Sigmoid colon (tissue), 7 donors: ENCODE measurements at places on chromosomes 1 and 21. TPM values are rescaled to one million over a fixed set of nuclear protein-coding genes. Genes with fewer than 3 reads are reported as not detected.

GRCh38 chr1:2299131-2299627, 71.1 kb downstream of the SKI start:
- H3K4me1 ChIP-seq: no peaks in the 10 kb centered on the region
- H3K27me3 ChIP-seq: no peaks in the 10 kb centered on the region
- H3K36me3 ChIP-seq: peaks cover 13% of the 10 kb centered on the region
- peak overlapping the region; percentile 79 for H3K27ac ChIP-seq
- no peak for DNase-seq

DNA sequence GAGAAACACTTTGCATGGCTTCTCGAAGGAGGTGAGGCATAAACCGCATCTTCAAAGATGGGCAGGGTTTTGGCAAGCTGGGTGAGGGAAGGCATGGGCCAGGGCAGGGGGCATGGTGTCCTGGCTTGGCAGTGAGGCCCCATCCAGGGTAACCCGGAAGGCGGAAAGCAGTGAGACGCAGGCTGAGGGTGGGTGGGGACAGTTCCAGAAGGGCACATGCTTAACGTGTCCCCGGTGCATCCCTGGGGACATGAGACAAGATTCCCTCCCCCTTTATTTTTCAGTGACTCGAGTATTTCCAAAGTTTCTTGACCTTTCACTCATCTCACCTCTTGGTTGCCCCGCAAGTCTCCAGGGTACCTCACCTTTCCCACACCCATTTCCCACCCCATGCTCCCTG, 122.8 kb upstream of the SLC25A33 start:
- H3K36me3 ChIP-seq: no peaks in the 10 kb centered on the region
- H3K4me3 ChIP-seq: no peak overlapping the region
- no peak overlapping the region for H3K27ac ChIP-seq
- no peaks in the 10 kb centered on the region for H3K27me3 ChIP-seq
- DNase-seq: no peak
- no peaks in the 10 kb centered on the region for H3K4me1 ChIP-seq

- no peaks in the 10 kb centered on the region for H3K27me3 ChIP-seq
- DNase-seq: no peak
- peaks cover 4% of the 10 kb centered on the region for H3K4me1 ChIP-seq
- no peak overlapping the region for H3K27ac ChIP-seq
These were observed 37.9 kb downstream of the UBE2G2 start for GRCh38 chr21:44763451-44764318.

Gene ARID4B
- total RNA-seq: 30.1 TPM

- no peak for DNase-seq
- H3K4me1 ChIP-seq: peaks cover 2% of the 10 kb centered on the region
- no peaks in the 10 kb centered on the region for H3K36me3 ChIP-seq
- no peak overlapping the region for H3K27ac ChIP-seq
- H3K4me3 ChIP-seq: no peak overlapping the region
These were observed 7.0 kb upstream of the ANGPTL1 start for GRCh38 chr1:178877896-178878295.

- peak within 1 kb of the TSS; percentile 82 for H3K4me3 ChIP-seq
- H3K4me1 ChIP-seq: peaks cover 29% of the 10 kb centered on the region
These were observed at the start of gene SPATA6 for GRCh38 chr1:48471691-48472576. SPATA6 (minus strand) TSS chr1:48472204; CDS start chr1:48472008, 196 bp downstream.

- no peaks in the 10 kb centered on the region for H3K27me3 ChIP-seq
- H3K4me1 ChIP-seq: no peaks in the 10 kb centered on the region
- DNase-seq: no peak
- H3K36me3 ChIP-seq: no peaks in the 10 kb centered on the region
These were observed 282.8 kb downstream of the ZNF648 start for GRCh38 chr1:181778640-181779260.

DNA sequence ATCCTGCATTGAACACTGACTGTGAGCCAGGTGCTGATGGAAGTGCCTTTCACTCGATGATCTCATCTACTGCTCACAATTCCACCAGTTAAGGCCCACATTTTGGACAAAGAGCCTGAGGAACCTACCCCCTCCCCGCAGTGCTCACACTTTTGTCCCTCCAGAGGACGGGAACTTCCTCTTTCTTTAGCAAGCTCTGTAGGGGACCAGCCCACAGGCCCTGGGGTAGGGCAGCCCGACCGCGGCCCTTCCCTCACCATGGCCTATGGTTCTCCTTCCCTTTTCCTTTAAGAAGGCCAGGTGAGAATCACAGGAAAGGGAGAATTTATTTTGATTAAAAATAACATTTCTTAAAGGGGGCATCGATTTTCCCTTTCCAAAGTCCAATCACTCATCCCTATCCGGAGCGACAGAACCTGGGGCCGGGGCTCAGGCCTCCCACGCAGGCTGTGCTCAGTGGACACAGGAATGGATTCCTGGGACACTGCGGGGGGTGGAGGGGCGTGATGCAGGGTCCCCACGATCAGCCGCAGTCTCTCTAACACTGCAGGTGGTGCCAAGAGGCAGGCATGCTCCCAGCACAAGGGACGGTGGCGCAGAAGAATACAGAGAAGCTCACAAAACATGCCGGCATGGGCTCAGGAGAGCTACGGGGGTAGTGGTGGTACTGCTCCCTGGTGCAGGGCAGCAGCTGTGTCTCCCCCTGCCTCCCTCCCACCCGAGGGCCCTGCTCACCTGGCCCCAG, 8.9 kb upstream of the KCNE1 start:
- H3K4me1 ChIP-seq: peaks cover 57% of the 10 kb centered on the region
- H3K27ac ChIP-seq: peak overlapping the region; percentile 14
- no peak overlapping the region for H3K4me3 ChIP-seq
- H3K27me3 ChIP-seq: no peaks in the 10 kb centered on the region

Gene ZNF644
- total RNA-seq: 62.5 TPM

- no peak overlapping the region for H3K4me3 ChIP-seq
- no peaks in the 10 kb centered on the region for H3K27me3 ChIP-seq
- no peaks in the 10 kb centered on the region for H3K36me3 ChIP-seq
- H3K27ac ChIP-seq: no peak overlapping the region
- H3K4me1 ChIP-seq: no peaks in the 10 kb centered on the region
- DNase-seq: no peak
These were observed 7.1 kb upstream of the DIPK1A start for GRCh38 chr1:92968138-92969032.

DNA sequence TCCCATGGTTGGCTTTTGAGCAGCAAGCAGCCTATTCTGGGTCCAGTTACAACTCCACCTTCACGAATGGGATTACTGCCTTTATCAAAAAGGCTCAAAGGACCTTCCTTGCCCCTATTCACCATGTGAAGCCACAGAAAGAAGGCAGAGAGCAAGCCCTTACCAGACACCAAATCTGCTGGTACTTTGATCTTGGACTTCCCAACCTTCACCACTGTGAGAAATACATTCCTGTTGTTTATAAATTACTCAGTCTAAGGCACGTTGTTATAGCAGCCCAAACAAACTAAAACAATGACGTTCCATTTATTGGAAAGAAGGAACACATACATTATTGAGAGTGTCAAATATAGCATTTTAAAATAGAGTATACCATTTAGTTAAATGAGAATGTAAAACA, 1557.9 kb downstream of the PLA2G4A start:
- no peak for DNase-seq
- H3K27ac ChIP-seq: no peak overlapping the region

DNA sequence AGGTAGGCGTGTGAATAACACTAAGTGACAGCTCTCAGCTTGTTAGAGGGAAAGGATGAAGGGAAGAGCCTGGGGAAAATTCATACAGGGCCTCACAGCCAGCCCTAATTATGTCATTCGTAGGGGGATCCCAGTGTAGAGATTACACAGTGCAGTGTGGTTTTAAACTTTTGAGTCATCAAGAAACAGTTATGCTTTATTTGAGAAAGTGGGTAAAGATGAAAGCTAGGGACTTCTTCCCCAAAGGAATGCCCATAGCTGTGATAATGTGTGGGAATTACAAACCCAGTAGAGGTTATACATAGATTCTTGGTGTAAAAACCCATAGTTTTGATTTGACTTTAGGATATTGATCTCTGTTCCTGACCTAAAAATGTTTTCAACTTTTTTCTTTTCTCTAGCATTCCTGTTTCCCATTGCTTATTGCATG, 1.9 kb downstream of the TTF2 start:
- H3K4me1 ChIP-seq: no peaks in the 10 kb centered on the region
- no peak overlapping the region for H3K27ac ChIP-seq
- DNase-seq: no peak
- H3K36me3 ChIP-seq: no peaks in the 10 kb centered on the region
- no peaks in the 10 kb centered on the region for H3K27me3 ChIP-seq

DNA sequence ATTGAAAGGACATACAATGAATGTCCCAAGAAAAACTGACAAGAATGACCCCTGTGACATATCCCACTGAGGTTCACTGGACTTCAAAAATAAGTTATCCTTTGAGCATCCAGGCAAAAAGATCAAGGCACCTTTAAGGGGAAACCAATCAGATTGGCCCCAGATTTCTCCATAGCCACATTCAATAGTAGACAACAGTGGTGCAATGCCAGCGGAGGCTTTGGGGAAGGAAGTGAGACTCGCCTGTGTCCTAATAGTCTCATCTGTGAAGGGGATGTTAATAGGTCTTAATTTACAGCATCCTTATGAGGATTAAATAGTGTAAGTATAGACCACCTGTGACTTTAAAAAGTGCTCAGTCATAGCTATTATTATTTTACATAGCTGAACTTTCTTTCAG, 21.5 kb downstream of the RPL5 start:
- H3K27me3 ChIP-seq: no peaks in the 10 kb centered on the region
- H3K27ac ChIP-seq: no peak overlapping the region
- peaks cover 19% of the 10 kb centered on the region for H3K36me3 ChIP-seq
- no peaks in the 10 kb centered on the region for H3K4me1 ChIP-seq
- no peak overlapping the region for H3K4me3 ChIP-seq

Gene GRIK1
- not detected for total RNA-seq

Gene AMY1C
- total RNA-seq: not detected

- H3K4me1 ChIP-seq: no peaks in the 10 kb centered on the region
- H3K27me3 ChIP-seq: no peaks in the 10 kb centered on the region
- H3K27ac ChIP-seq: no peak within 1 kb of the TSS
These were observed at the start of gene CYP4A22 for GRCh38 chr1:47137198-47137597. CYP4A22 (plus strand) TSS chr1:47137441; CDS start chr1:47137486, 45 bp downstream.

Gene OR2T35
- not detected for total RNA-seq

Gene RAB7B
- 5.3 TPM for total RNA-seq

GRCh38 chr1:43058545-43059360, 100.1 kb upstream of the SLC2A1 start:
- no peak overlapping the region for H3K4me3 ChIP-seq
- no peaks in the 10 kb centered on the region for H3K27me3 ChIP-seq
- no peak overlapping the region for H3K27ac ChIP-seq
- no peaks in the 10 kb centered on the region for H3K4me1 ChIP-seq
- DNase-seq: no peak

DNA sequence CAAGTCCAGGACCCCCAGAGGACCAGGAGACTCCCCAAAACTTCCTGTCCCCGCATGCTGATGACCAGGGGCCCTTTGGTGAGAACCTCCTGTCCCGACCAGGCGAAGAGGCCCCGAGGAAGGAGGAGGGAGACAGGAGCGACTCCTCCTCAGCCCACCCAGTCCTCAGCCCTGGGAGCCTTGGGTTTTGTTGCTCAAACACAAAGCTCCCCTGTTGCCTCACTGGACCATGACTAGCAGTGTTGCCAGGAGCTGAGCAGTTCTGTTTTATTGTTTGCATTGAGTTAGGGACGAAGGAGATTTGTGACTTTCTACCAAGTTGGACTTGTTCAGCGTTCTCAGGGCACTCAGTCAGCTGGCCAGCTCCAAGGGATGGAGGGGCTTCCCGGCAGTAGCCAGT, 10.0 kb downstream of the UMODL1 start:
- no peak overlapping the region for H3K4me3 ChIP-seq
- no peaks in the 10 kb centered on the region for H3K36me3 ChIP-seq
- no peaks in the 10 kb centered on the region for H3K4me1 ChIP-seq
- H3K27ac ChIP-seq: no peak overlapping the region

GRCh38 chr1:224542783-224543440, 73.2 kb upstream of the CNIH3 start:
- no peak overlapping the region for H3K4me3 ChIP-seq
- H3K36me3 ChIP-seq: no peaks in the 10 kb centered on the region
- H3K27me3 ChIP-seq: no peaks in the 10 kb centered on the region
- DNase-seq: no peak
- H3K27ac ChIP-seq: no peak overlapping the region

DNA sequence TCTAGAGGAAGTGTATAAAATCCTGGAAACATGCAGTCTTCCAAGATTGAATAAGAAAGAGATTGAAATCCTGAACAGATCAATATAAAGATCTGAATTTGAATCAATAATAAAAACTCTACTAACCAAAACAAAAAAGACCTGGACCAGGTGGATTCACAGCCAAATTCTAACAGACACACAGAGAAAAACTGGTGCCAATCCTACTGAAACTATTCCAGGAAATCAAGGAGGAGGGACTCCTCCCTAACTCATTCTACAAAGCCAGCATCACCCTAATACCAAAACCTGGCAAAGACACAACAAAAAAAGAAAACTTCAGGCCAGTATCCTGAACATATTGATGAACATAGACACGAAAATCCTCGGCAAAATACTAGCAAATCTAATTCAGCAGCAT, 58.3 kb downstream of the SYT14 start:
- no peaks in the 10 kb centered on the region for H3K27me3 ChIP-seq
- no peaks in the 10 kb centered on the region for H3K36me3 ChIP-seq
- H3K27ac ChIP-seq: no peak overlapping the region
- H3K4me1 ChIP-seq: no peaks in the 10 kb centered on the region
- no peak overlapping the region for H3K4me3 ChIP-seq
- DNase-seq: no peak

DNA sequence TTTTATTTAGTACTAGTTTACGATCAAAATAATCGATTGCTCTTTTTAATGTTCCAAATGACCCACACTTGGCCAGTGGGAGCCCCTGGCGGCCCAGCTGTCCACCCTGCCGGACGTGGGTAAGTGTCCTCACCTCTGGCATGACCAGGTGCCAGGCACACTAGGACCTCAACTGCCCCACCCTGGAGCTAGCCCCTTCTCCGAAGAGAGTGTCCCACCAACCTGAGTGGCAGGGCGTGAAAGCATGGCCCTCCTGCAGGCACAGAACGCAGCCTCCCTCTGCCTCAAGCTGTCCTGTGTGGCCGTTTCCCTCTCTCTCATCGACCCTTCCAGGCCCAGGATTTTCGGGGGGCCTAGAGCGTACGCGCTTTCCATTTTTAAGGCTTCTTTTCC, 32.9 kb upstream of the AGPAT3 start:
- no peaks in the 10 kb centered on the region for H3K36me3 ChIP-seq
- no peak for DNase-seq
- no peak overlapping the region for H3K27ac ChIP-seq
- H3K27me3 ChIP-seq: no peaks in the 10 kb centered on the region

GRCh38 chr1:13759072-13759471, 59.1 kb downstream of the PRDM2 start:
- DNase-seq: no peak
- no peak overlapping the region for H3K4me3 ChIP-seq
- H3K4me1 ChIP-seq: peaks cover 74% of the 10 kb centered on the region
- H3K36me3 ChIP-seq: no peaks in the 10 kb centered on the region

GRCh38 chr21:25760061-25760460, 25.3 kb downstream of the GABPA start:
- no peaks in the 10 kb centered on the region for H3K36me3 ChIP-seq
- H3K27me3 ChIP-seq: no peaks in the 10 kb centered on the region
- no peak overlapping the region for H3K27ac ChIP-seq
- no peak overlapping the region for H3K4me3 ChIP-seq

DNA sequence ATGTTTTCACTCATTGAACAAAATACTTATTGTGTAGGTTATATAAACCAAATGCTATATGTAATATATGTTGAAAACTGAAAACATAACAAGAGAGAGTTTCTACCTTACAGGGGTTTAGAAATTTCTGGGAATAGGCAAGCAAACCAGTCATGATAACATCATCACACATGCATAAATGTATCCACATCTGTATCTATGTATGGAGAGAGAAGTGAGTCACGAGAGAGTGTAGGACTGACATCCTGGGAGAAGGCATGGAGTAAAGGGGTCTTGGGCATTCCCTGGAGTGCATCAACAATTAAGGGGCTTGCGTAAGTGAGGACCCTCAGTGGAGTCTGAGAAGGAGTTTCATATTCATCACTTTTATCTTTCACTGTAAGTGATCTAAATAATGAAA, 65.5 kb downstream of the PCNX2 start:
- DNase-seq: no peak
- H3K36me3 ChIP-seq: no peaks in the 10 kb centered on the region
- H3K27me3 ChIP-seq: no peaks in the 10 kb centered on the region
- no peaks in the 10 kb centered on the region for H3K4me1 ChIP-seq
